ENCODE measurements at places on chromosomes 3 and 15. TPM values are rescaled to one million over a fixed set of nuclear protein-coding genes. Genes with fewer than 3 reads are reported as not detected.
A peak's percentile ranks its signal among the peaks of the same experiment; 100 is the strongest.

DNA sequence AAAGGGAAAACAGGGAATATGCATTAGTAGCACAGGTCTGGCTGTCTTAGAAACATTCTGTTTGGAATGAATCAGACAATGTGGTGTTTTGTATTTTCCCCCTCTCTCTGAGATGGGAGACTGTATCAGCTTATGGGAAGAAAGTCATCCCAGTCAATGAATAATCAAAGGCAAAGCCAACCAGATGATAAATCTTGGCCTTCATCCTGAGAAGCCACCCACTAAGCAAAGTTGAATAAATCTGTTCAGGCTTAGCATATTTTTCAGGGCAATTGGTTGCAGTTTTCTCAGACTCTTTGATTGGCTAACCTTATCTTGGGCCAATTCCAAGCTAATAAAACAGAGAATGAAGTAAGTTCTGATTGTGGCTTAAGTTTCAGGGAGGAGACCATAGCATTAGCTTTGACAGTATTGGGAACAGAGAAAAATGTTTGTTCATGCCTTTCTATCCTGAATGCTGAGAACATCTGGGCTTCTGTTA lies 63.6 kb upstream of the ARL8B start:
- peak; percentile 93 for DNase-seq

GRCh38 chr3:10242182-10243065 lies 5.8 kb upstream of the TATDN2 start:
- DNase-seq: peak; percentile 86

- DNase-seq: no peak
Measured at GRCh38 chr3:193330555-193331204, 47.9 kb downstream of the ATP13A5 start.

The SH3BP5 gene
- total RNA-seq: 12.9 TPM

- no peak for DNase-seq
Measured at GRCh38 chr3:64354956-64355355, 129.7 kb upstream of the PRICKLE2 start.

The MKRN2OS gene
- total RNA-seq: not detected

GRCh38 chr3:114974387-114974786 lies 172.7 kb downstream of the ZBTB20 start:
- DNase-seq: no peak

DNA sequence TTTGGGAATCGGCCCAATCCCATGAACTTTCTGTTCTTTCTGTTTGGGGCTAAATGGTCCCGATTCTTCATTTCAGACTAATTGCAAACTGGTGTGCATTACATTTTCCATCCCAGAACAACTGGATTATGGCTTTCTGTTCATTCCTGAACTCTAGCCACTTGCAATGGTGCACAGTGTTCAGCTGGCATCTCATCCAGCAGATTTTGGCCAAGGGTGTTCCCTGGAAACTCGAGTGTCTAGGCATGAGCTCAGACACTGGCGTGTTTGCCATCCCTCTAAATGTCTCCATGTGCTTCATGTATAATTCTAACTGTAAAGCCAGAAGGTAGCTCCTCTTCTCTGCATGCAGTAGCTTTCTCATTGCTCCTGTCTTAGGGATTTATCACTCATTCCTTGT lies 97.1 kb upstream of the MYZAP start:
- DNase-seq: no peak
